ENCODE measurements at places on chromosomes 3 and 15.

DNA sequence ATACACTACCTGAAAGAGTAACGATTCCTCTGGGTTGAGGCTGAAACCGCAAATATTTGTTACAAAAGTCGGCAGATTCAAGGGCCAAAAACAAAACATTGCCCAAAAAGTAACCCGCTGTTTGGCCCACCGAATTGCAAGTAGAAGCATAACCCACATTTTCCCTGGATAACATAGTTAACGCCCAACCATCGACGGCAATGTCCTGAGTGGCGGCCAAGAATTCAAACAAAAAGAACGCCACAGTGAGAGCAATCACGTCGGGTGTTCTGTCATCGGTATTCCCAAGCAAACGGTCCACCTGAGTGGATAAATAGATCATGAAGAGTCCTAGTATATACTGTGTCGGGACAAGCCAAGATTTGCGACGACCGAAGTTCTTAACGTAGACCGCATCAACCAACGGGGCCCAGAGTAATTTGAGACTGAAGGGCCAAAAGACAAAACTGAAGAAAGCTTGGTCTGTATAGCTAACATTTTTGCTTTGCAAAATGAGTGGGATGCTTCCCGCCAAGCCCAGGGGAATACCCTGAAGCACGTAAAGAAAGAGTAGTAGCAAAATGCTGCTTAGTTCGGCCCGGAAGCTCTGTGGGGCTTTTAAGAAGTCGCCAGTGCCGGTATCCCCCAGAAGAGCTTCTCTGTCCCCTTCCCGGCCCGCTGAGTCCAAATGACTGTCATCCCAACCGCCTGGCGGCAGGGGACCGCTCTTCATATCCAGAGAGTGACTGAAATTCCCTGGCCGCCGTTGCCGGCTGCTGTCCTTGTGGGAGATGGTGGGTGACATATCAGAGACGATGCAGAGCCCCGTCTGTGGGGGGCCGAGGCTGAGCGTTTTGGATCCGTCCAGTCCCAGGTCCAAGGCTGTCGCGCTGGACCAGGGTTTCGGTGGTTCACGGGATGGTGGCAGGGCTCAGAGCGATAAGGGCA lies 750 bp downstream of the SLC33A1 start:
- DNase-seq = peak; percentile 20

GRCh38 chr3:129974833-129975704 lies 549 bp downstream of the TRH start:
- DNase-seq = peak; percentile 19

DNA sequence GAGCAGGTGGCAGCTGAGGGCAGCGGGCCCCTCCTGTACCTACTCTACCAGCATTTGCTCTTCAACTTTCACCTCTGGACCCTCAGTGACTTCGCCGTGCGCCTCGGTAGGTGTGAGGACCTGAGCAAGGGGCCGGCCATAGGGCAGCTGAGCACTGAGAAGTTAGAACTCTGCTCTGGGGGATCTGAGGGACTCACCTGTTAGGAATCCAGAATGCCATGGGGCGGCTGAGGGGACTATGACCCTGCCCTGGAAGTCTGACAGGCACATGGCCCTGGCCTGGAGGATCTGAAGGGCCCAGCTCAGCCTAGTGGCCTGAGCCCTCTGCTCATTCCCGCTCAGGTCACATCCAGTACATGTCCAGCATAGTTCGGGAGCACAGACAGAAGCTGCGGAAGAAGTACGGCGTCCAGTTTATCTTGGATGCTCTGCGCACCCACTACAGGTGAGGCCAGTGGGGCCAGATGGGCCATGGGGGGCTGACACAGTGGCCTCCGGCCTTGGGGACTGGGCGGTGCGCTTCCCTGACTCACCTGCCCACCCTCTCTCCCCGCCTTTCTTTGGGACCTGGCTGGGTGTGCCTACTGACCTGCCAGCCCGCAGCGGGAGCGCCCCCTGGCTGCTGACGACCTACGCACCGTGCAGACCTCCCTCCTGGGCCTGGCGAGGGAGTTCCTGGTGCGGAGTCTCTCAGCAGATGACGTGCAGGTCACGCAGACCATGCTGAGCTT lies 18.8 kb downstream of the NBEAL2 start:
- DNase-seq = no peak

DNA sequence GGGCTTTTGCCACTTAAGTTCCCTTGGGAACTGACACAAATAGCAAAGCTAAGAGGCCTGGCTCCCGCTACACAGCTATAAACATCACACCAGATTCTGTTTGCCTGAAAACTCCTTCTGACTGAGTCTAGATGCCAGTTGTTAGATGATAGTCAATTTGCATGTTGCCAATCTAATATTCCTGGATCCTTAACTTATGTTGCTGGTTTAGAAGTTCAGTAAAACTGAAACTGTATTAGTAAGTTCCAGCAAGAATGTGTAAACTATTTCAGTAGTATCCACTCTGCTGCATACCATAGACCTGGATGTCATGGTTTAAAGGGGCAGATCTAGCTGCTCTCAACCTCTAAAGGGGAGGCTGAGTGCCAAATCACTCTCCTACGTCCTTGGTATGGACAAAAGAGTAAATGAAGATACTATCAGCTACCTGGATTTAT lies 27.1 kb upstream of the LACTB start:
- DNase-seq = no peak

- DNase-seq = no peak
Measured at GRCh38 chr3:114974387-114974786, 172.7 kb downstream of the ZBTB20 start.

Data from COR-L47 (cell line).